Epithelial cell of proximal tubule (primary cell): ENCODE measurements at places on chromosomes 2 and 18. TPM values are rescaled to one million over a fixed set of nuclear protein-coding genes. Genes with fewer than 3 reads are reported as not detected.

- DNase-seq, result no peak
These were observed 7.8 kb upstream of the ZNF532 start for GRCh38 chr18:58856881-58857280.

DNA sequence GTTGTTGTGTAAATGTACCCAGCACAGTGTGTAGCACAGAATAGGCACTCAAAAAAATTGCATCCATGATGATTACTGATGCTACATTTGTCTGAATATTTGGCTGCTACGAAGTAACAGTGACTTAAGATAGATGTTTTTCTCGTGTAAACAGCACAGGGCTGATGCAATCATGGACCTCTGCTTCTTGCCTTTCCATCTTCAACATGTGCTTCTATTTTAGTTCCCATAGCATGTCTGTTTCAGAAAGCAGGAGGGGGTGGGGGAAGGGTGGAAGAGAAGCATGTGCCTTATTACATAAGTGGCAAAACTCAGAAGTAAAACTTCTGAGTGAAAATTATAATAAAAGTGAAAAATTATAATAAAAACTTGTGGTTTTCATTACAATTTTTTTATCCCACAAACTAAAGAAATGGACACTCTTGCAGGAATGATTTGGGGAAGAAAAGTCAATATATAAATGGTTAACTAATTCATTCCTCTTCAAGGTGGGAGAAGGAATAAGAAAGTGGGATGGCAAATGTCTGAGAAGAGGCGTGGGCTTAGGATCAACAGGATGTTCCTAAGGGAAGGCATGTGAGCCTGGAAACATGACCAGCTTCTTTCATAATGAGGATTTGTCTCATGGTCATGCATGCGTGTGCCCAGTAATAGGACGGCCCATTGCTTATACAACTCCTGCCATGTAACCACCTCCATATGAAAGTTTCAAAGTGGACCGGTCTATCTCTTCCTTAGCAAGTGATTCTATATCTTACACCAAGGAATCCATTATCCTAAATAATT, 27.2 kb downstream of the CCBE1 start:
- DNase-seq, result no peak

DNA sequence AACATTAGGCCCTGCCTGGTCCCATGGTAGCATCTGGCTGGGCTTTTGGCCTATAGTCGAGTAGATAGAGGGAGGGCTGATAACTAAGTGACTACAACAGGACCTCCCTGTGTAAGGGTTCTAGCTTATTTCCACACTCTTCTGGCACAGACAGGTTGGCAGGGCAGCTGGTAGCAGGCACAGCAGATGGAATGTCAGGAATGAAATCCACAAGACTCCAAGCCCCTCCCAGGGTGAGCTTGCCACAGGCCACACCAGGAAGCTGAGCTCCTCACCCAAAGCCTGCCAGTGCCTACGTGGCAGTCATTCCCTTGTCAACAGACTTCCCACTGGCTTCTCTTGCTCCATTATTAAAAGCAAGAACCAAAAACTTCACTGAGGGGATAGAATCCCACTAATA, 20.7 kb upstream of the C1QL2 start:
- peak; percentile 39 for DNase-seq

DNA sequence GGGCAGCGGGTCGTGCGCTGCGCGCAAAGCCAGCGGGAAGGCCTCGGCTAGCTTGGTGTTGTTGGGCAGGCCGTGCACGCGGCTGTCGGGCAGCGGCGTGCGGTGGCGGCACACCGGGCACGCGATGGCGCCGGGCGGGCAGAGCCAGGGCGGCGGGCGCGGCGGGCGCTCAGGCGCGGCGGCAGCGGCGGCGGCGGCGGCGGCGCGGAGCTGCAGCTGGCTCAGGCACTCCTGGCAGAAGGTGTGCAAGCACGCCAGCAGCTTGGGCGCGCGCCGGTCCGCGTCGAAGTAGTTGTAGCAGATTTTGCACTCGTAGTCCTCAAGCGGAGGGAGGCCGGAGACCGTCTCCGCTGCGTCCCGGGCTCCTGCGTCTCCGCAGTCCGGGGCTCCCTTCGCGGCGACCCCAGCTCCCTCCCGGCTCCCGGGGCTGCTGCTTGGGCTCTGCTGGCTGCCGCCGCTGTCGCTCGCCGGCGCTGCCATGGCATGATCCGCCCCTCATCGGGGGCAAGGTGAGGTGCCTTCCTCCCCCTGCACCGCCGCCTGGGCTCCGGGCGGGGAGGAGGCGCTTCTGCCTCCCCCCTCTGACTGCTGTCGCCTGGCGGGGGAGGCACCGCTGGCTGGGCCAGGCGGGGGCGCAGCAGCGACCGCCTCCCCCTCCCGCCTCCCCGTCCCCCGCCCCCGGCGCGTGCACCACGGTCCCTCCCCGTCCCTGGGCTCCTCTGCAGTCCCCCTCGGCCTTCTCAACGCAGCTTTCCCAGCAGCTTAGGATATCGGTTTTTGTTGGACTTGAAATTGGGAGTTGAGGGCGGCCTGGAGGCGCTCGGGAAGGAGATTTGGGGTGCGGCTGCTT, 21.0 kb upstream of the PAX3 start:
- no peak for DNase-seq

GRCh38 chr2:217804791-217805667, 197.8 kb downstream of the TNS1 start:
- no peak for DNase-seq

GRCh38 chr2:143357966-143358365, 228.7 kb downstream of the ARHGAP15 start:
- no peak for DNase-seq

Gene MCEE
- total RNA-seq, result 2.4 and 2.9 TPM in 2 replicates

Gene NGEF
- 4.2 and 8.6 TPM in 2 replicates for total RNA-seq

Gene FBXO15
- 0.40 and 0.87 TPM in 2 replicates for total RNA-seq

Gene DNAJC5G
- not detected in 2 replicates for total RNA-seq

Gene HSBP1L1
- 35.5 and 44.7 TPM in 2 replicates for total RNA-seq

Gene CCDC138
- 9.7 and 14.6 TPM in 2 replicates for total RNA-seq
